ENCODE measurements at places on chromosomes 5 and 9.

DNA sequence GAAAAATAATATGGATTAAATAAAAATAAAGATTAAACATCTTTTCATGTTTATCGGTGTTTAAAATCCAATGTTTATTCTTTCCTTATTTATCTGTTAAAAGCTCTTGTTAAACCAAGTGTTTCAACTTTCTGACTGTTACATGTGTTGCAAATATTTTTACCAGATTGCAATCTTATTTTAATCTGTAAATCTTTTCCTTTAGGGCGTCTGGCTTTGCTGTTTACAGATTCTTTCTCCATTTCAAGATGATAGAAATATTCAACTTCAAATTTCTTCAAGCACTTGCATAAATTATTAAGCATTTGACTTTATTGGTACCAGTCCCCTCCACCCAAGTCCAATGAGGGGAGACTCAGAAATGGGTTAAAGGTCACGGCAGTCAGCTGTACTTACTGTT lies 16.9 kb upstream of the ABCA1 start:
- DNase-seq = no peak

- no peak for DNase-seq
Measured at GRCh38 chr5:93821891-93822415, 80.6 kb upstream of the POU5F2 start.

DNA sequence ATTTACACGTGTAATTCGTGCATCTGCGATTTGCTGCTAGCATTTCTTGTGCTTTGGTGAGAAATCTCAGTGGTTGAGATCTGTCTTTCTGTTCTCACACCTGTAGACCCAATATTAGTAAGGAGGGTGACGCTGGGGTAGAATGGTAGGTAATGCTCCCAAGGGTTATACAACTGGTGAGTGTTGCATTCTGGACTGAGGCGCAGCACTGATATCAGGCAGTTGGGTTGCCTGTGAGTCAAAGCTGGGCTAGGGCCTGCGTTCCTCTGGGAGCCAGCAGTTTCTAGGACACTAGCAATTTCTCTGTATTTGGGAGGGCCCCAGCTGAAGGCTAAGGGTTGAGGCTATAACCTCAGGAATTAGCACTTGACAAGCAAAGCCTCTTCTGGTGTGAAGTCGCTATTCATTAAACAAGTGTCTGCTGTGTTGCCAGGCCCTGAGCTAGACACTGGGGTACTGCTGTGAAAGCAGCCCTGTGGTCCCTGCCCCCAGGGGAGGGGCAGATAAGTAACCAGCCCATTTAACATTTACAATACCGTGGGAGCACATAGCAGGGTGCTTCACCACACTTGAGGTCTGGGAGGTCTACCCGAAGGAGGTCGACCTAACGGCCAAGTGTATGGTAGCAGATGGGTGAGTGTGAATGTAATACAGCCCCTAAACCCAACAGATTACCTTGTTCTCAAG lies 28.7 kb downstream of the LARP1 start:
- DNase-seq = no peak

- DNase-seq = no peak
Measured at GRCh38 chr9:8014997-8015682, 215.6 kb upstream of the DMAC1 start.

GRCh38 chr5:122775550-122776542 lies 966 bp downstream of the SNX2 start:
- no peak for DNase-seq

DNA sequence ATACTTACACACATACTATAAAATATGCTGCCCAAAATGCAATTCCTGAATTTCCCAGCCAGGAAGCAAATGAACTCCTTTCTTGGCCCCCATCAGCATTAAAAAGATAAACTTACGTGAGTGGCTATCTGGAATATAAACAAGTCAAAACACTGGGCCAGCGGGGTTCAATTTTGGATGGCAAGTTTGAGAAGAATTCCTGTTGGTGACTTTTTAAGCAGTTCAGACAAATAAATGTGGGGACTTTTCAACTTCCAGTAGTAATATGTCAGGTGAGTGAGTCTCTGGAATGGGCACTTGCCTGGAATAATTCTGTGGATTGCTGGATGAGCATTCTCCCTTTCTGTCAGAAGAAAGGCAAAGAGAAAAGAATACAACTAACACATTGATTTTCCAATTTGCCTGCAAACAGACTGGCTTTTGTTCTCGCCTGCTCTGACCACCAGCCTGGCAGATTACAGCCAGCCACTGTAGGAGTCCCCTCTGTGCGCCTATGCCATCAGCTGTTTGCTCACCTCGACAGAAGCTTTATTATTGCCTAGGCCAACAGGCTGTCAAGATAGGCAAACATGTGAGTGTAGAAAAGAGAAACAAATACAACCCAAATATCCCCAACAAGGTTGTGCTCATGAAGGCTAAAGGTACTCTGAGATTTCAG lies 78.6 kb downstream of the MRPS27 start:
- DNase-seq = no peak

DNA sequence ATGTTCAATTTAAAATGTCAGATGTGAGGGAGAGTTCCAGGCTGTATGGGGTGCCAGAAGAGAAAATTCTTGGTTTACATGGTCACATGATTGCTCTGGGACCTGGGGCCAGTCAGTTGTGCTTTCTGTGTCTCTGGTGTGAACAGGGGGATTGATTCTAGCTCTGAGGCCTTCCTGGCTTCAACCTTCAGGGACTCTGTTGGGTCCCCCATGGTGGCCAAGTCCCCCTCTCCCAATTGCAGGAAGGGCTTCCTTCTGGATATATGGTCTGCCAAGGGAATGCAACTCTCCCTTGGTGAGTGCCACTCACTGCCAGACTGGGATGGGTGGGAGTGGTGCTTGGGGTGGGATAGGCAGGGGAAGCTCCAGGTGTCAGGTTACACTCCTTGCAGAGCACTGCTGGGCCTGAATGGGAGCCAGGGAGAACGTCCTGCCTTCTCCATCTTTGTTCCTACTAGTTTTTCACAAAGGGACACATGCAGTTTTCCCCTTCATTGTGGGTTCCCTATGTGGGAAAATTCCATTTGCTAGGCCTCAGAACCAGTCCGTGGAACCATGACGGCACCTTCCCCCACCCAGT lies 153.2 kb downstream of the MELK start:
- DNase-seq = no peak

GRCh38 chr5:109410389-109411148 lies 795 bp upstream of the PJA2 start:
- DNase-seq = peak; percentile 52

DNA sequence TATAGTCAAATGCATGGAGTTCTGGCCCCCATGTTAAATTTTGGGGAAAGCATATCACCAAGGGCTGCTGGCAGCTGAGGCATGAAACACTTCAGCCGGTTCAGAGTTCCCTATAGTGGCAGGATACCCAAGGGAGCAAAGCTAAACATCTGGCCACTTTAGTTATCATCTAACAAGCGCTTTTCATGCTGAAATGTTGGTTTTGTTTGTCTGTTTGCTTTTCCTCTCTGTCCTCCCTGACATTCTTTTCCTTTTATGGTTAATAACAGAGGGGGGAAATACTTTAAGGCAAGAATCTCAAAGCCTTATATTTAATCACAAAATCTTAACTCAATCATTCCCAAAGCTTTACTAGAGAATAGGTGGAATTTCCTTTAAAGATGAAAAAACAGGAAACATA lies 11.9 kb downstream of the APBA1 start:
- DNase-seq = no peak

DNA sequence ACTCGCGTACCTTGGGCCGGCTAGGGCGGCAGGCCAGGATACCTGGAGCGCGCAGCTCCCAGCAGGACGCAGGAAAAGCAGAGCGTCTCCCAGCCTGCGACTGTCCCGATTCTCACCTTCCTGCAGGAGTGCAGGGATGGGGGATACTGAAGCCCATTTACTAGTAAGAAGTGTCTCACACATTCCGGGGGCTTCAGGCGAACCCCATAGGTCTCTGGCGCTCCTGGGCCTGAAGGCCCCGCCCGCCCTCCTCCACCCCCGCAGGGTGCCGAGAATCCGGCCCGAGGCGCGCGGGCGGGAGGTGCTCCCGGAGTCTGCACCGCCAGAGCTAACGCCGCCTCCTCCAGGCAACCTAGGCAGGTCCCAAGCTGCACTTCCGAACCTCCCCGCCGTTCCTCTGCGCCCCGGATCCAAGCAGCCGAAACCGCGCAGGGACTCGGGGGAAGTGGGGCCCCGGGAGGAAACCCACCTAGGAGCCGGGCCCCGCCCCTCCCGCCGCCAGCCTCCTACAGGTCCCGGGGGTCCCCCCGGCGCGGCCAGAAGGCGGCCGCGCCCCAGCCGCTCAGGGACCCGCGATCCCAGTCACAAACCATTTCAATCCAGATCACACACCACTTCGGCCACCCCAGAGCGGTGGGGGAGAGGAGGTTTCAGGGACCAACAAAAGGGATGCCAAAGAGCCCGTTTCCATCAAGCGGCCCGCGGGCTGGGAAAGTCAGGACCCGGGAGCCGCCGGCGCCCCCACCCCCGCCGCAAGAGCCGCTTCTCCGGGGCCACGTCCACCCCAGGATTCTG lies 1.2 kb downstream of the ROR2 start:
- peak; percentile 43 for DNase-seq

- DNase-seq = no peak
Measured at GRCh38 chr9:14908295-14909180, 1.7 kb downstream of the FREM1 start.

- DNase-seq = no peak
Measured at GRCh38 chr9:82419696-82420486, 431.3 kb downstream of the SPATA31D1 start.

- DNase-seq = no peak
Measured at GRCh38 chr5:132586063-132586462, 29.3 kb downstream of the RAD50 start.

GRCh38 chr9:36913393-36914211 lies 120.5 kb downstream of the PAX5 start:
- DNase-seq = no peak

GRCh38 chr5:112310746-112311145 lies 108.3 kb downstream of the EPB41L4A start:
- DNase-seq = no peak

GRCh38 chr5:103066326-103066725 lies 53.6 kb downstream of the GIN1 start:
- no peak for DNase-seq

GRCh38 chr5:172716796-172717313 lies 54.1 kb downstream of the DUSP1 start:
- DNase-seq = peak; percentile 90

DNA sequence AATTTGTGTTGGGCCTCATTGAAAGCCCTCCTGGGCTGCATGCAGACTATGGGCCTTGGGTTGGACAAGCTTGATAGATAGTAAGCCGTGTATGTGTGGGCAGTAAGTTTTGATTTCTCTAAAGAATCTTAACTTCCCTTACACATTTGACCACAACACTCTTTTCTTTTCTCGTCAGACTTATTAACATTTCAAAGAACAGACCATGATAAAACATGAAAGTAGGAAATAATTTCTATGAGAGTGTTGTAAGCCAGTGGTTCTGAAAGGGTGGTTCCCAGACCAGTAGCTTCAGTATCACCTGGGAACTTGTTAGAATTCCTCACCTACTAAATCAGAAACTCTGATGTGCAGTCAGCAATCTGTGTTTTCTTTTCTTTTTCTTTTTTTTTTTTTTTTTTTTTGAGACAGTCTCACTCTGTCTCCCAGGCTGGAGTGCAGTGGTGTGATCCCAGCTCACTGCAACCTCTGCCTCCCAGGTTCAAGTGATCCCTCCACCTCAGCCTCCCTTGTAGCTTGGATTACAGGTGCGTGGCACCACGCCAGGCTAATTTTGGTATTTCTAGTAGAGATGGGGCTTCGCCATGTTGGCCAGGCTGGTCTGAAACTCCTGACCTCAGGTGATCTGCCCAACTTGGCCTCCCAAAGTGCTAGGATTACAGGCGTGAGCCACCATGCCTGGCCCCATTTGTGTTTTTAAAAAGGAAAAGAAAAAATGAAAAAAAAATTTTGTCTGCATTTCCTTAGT lies 20.0 kb upstream of the GCNT1 start:
- peak; percentile 51 for DNase-seq

DNA sequence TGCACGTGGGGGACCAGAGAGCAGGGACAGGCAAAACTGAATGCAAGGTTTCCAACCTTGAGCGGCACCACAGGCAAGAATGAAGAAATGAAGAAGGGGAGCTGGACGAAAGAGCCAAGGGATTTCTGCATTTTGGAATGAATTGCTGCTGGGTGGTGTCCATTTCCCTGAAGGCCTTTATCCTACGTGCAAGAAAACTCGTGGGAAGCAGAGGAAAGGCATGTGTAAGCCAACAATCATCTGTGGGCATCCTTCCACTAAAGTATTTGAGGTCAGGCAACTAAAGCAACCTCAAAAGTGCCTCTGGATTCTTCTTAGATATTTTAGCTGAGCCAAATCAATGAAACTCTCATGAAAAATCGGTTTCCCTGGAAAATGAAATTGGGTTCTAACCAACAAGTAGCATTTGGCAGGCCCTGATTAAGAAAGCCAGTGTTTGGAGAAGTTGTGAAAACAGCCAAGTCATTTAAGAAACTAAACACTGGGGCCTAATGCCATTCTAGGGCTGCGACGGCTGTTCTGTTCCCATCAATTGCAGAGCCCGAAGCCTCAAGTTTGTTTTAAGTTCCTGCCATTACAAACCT lies 4.7 kb upstream of the TGFBI start:
- DNase-seq = no peak

GRCh38 chr5:139871614-139872013 lies 76.0 kb downstream of the PSD2 start:
- no peak for DNase-seq

- DNase-seq = no peak
Measured at GRCh38 chr5:116441223-116441622, 133.4 kb downstream of the SEMA6A start.

- DNase-seq = no peak
Measured at GRCh38 chr5:66889056-66889455, 292.9 kb downstream of the MAST4 start.

DNA sequence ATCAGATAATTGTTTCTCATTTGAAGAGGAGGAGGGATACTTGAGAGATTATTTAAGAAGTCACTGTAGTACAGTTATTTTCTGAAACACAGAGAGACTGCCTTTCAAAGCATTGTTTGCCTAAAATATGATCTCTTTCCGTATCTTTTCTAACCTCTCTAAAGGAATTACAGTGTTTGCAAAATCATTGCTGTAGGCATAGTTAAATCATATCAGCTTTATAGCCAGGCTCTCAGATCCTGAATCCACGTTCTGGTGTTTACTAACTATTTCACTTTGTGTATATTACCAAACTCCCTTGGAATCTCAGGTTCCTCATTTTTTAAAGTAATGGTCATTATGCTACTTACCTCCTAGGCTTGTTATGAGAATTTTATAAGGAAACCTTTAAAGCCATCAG lies 1151.6 kb upstream of the CDH9 start:
- DNase-seq = no peak

DNA sequence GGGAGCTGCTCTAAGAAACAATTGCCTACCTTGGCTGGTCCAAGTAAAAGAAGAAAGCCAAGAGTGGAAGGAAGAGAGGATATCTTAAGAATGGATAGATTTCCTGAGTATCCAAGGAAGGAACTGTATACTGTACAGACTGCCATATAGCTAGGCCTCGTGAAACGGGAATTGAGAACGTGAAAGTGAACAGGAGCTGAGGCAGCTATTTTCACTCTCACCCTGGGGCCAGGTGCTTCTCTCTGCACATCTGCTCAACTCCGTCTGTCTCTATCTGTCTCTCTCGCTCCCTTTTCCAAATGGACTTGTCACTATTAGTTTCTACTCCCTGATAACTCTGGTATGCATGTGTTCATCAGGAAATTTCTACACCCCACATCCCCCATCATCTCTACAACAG lies 35.9 kb upstream of the TESK1 start:
- DNase-seq = no peak
